Activated naive CD8-positive, alpha-beta T cell treated with anti-CD3 and anti-CD28 coated beads for 36 hours (primary cell): ENCODE measurements at places on chromosomes 4 and X. TPM values are rescaled to one million over a fixed set of nuclear protein-coding genes. Genes with fewer than 3 reads are reported as not detected.

DNA sequence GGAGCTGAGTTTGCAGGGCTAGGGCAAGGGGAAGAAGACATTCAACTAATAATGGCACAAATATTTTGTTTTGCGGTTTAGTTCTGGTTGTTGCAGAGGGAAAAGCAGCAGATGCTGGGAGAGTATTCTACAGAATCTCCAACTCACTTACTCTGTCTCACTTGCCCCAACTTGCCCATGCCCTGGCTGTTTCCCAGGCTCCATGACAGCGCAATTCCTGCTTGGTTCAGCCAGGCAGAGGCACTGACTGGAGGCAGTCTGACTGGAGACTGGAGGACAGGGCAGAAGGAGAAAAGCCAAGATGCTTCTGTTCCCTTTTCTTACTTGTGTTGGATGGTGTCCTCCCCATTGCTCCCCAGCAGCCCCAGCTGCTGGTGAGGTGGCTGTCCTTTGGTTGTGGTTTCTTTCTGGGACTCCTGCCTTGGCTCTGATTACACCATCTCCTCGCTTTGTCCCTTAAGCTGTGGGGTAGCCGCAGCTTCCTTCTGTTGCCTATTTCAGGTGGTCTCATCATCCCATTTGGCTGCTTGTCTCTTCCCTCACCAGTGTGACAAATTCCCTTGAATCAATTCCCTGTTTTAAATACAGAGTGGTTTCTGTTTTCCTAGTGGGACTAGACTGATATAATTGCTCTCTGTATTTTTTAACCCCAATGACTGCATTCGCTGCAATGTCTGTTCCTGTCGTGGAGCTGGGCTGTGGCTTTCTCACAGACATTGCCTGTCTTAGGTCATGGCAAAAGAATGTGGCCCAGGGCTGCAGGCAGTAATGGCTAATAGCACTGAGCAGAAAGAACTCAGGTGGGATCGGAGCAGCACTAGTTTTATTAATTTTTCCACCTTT, 24.2 kb upstream of the RASL11B start:
- no peak for DNase-seq

Gene HTRA3
- not detected for total RNA-seq

DNA sequence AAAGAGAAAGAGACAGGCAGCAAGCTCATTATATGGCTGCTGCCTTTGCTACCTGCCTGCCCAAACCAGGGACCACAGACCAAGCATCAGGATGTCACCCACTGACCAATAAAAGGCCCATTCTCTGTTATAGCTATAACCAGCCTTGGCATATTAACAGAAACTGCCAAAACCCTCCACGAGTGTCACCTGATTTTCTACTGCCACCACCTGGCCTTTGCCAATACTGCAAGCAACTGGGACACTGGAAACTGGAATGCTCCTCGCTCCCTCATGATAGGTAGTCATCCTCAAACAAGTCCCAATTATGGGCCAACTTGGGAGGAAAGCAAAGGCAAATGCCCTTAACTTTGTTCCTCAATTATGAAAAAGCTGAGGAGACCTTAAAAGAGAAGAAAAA, 76.0 kb downstream of the SPIN4 start:
- DNase-seq, result peak; percentile 1

Gene HSFX1
- total RNA-seq, result 0.25 TPM
